Non-pigmented ciliary epithelial cell (primary cell): ENCODE measurements at places on chromosomes 6 and 20.
A peak's percentile ranks its signal among the peaks of the same experiment; 100 is the strongest.

DNA sequence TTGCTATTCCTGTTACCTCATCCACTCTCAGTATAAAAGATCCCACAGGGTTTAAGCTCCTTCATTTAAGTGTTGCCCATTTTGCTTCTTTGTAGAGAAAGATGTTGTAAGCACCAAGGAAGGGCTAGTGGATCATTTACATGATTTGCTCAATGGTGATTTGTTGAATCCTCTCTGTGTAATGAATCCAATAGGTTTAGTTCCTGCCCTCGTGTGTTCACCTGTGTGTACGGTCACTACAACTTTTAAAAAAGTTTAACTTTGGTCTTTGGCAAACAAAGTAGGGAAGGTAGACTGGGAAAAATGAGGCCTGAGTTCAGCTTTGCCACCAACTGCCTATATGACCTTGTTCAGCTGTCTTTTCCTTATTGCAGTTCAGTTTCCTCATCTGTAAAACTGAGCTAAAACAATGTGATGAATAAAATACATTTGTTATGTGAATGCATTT is 51.5 kb downstream of the DHX35 start:
- no peak for DNase-seq

GRCh38 chr6:54262971-54263370 is 45.3 kb upstream of the TINAG start:
- DNase-seq = no peak

DNA sequence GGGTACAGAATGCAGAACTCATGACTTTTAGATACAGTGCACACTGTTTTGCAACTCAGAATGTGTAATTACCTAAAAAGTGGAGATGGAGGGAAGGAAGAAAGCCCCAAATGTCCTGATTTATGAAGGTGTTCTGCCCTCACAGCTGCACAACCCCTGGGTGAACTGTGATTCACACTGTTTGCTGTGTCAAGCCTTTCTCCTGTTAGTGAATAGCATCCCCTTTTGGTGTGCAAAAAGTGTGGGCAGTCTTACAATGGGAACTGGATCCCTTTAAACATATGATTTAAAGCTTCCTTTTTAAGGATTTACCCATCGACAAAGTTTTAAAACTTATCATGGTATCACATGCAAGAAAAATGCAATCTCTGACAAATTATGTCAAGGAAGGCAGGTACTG is 633.4 kb upstream of the EPHA7 start:
- DNase-seq = no peak

DNA sequence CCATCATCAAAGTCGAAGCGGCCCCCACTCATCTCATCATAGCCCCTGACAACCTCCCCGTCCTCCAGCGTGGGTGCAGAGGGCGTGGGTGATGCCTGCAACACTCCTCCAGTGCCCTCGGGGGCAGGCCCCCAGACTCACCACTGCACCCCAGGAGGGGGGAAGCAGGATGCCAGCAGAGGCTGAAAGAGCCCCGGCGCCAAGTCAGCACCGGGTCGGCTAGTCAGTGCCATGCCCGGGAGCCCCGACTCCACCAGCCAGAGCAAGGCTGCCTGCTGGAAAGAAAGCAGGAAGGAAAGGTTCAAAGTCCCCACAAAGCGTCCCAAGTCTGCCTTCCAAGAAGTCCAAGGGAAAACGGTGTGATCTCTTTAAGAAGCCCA is 324 bp downstream of the JPH2 start:
- no peak for DNase-seq

DNA sequence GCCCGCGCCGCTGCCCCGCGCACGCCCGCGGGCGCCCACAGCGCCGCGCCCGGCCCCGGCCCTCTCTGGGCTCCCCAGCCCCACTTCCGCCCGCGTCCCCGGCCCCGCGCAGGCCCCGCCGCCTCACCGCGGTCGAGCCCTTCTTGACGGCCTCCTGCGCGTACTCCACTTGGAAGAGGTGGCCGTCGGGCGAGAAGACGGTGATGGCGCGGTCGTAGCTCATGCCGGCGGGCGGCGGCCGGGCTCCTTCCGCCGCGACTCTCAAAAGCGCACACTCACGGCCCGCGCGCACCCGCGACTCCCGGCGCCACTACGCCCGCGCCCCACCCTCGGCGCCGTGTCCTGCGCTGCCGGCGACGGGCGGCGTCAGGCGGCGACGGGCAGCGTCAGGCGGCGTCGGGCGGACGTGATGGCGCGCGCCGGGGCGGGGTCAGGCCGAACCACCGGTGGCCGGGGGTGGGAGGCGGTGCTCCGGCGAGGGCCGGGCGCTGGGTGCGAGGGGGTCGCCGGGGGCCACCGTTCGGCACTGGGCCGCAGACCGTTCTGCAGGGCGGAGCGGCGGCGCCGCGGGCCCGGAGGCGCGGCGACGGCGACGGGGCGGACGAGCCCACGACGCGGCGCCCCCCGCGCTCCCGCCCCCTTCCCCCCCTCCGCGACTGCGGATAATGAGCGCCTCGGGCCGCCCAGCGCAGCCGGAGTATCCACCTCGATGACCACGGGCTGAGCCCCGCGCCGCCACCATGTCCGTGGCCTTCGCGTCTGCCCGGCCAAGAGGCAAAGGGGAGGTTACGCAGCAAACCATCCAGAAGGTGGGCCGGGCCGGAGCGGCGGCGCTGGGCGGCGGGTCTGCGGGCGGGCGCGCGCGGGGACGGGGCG is at the start of the genes PSMA7 and SS18L1:
PSMA7 (minus strand) TSS at position 314 of the 876 bp plus-strand sequence; CDS start at position 223, 91 bp downstream.
SS18L1 (plus strand) TSS at position 689 of the 876 bp plus-strand sequence; CDS start at position 741, 52 bp downstream.
- DNase-seq = no peak

DNA sequence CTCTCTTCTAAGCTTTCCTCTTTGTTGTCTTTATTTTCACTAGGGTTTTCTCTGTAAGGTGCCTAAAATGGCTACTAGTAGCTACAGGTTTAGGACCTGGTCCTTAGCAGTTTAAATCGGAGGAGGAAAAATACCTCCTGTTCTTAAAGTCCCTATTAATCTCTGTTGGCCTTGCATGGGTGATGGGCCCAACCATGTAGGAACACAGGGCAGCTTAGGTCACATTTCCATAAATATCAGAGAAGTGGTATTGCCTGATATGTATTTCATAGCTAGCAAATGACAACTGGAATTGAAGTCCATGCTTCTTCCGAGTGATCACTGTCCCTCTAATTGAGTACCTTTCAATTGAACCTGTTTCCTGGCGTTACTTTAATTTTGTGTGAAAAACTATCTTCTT is 70.0 kb downstream of the LAMA2 start:
- no peak for DNase-seq

DNA sequence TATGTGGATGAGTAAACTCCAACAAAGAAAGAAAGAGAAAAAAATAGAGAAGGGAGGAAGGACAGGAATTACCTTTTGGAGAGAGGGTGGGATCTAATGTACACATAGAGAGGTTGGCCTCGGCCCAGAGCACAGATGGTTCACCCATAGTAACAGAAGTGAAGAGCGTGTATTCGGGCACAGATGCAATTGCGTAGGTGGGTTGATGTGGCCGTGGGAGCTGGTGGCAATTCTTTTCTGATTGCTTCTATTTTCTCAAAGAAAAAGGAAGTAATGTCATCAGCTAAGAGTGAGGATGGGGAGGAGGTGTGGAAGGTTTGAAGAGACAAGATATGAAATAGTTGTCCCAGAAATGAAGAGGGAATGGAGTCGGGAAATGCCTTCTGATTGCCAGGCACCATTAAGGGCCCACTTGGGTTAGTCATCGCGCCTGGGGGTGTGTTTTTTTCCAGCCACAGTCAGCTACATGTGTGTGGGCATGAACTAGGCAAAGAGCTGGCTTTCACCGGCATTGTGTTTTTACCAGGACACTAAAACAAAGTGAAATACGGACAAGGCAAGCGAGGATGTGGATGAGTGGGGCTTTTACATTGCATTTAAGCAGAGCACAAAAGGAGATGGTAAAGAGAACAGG is 158.7 kb downstream of the SYNE1 start:
- no peak for DNase-seq

GRCh38 chr6:122758927-122759334 is 20.6 kb upstream of the FABP7 start:
- no peak for DNase-seq

DNA sequence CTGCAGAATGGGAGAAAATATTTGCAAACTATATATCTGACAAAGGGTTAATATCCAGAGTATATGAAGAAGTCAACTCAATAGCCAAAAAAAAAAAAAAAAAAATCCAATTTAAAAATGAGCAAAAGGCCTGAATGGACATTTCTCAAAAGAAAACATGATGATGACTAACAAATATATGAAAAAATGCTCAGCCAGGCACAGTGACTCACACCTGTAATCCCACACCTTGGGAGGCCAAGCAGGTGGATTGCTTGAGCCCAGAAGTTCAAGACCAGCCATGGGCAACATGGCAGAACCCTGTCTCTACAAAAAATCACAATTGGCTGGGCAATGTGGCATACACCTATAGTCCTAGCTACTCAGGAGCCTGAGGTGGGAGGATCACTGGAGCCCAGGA is 2.1 kb upstream of the ECHDC1 start:
- no peak for DNase-seq

DNA sequence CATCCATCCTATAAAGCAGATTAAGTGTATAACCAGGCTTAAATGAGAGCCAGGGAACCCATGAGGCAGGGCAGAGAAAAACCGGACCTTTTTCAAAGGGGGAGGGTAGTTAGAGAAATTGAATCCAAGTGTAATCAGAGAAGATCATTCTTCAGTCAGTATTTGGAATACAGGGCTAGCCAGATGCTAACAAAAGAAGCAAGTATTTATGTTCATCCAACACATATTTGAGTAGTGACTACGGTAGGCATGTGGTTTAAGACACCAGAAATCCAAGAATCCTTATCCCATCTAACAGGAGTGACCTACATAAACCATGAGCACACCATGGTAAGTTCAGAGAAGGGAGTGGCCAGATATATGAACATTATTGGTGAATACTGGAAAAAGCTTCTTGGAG is 46.8 kb upstream of the FAM83C start:
- peak; percentile 93 for DNase-seq

GRCh38 chr20:61628901-61629601 is 377.0 kb downstream of the CDH4 start:
- DNase-seq = no peak

- no peak for DNase-seq
Observed at GRCh38 chr20:48153523-48153922, 368.2 kb upstream of the SULF2 start.

GRCh38 chr20:51738877-51739447 is 29.2 kb downstream of the ATP9A start:
- DNase-seq = no peak

DNA sequence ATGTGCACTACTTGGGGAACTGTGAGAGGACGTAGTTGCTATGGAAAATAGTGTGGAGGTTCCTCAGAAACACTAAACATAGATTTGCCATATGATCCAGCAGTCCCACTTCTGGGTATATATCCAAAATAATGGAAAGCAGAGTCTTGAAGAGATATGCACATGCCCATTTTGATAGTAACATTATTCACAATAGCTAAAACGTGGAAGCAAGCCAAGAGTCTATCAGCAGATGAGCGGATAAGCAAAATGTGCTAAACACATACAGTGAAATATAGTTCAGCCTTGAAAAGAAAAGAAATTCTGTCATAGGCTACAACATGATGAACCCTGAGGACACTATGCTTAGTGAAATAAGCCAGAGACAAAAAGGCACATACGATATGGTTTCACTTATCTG is 11.1 kb downstream of the SYNDIG1 start:
- DNase-seq = no peak

DNA sequence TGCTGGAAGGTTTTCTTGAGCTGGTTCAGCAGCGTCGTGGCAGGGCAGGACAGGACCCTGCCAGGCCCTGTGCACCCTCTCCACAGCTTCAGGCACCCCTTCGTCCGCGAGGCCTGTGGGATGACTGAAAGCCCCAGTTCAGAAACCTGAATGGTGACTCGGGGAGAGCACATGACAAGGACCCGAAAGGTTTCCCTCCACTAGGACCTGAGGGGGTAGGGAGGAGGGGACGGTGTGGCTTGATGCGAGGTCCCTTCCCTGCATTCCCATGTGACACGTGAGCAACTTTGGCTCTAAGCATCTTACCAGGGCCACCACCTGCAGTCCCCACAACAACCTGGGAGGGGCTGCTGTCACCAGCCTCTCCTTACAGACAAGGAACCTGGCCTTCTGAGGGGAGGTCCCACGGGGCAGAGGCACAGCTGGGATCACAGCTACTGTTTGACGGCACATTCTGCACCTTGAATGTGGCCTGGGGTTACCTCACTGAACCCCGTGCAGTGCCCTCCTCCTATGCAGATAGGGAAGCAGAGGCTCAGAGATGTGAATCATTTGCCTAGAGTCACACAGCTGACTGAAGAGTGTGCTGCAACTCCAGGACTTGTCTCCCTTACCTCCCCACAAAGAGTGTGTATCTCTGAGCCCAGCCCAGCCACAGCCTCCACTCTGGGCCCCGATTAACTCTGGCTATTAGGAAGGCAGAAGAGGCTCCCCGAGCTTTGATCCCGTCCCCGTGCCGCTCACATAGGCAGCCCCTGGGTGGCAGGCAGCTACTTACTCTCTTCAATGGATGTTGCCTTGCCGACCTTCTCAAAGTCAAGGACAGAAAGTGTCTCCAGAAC is 84.6 kb downstream of the PTPN1 start:
- DNase-seq = no peak

DNA sequence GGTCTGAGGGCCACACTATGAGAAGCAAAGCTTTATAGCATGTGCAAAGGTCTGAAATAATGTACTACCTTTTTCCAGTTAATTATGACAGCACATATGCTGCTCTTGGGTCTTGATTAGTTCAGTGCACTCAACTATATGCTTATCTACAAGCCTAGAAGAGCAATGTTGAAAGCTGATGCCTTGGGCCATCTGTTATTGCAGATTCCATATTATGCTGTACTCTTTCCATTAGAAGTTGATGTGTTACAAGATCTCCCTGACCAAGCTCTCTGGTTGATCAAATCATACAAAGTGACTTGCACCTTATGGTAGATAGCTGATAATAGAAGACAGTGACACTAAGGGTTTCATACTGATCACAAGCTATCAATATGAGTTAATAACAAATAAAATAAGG is 327.3 kb downstream of the FRK start:
- DNase-seq = no peak

DNA sequence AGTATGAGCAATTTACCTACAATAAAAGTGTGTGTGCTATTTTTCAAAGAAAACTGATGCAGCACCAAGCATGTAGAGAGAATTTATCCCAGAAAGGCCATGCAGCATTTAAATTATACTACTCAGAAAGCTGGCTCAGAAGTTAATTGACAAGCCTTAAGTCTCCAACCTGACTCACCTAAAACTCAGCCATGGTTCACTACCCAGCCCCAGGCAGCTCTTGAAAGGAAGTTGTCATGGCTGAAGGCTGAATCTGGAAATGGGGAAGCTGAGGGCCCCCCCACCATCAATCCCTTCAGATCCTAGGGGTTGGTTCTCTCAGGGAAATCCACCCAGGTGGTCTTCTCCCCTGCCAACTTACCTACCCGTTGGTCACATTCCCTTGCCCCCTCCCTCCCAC is 19.7 kb downstream of the PPIL6 start:
- no peak for DNase-seq

- DNase-seq = no peak
Observed at GRCh38 chr6:134902074-134902861, 47.6 kb downstream of the ALDH8A1 start.

- no peak for DNase-seq
Observed at GRCh38 chr6:25266456-25267100, 12.6 kb upstream of the CARMIL1 start.

GRCh38 chr20:44584162-44584561 is 1.8 kb downstream of the PKIG start:
- no peak for DNase-seq
